ENCODE measurements at places on chromosomes 7 and 10.

DNA sequence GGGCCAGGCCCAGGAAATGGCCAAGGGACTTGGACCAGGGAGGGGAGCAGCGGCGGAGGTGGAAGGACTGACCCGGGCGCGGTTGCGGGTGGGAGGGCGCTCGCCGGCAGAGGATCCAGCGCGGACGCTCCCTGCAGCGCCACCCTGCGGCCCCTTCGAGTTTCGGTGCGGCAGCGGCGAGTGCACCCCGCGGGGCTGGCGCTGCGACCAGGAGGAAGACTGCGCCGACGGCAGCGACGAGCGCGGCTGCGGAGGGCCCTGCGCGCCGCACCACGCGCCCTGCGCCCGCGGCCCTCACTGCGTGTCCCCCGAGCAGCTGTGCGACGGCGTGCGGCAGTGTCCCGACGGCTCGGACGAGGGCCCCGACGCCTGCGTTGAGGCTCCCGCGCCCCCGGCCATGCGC is 16.8 kb upstream of the ZNF467 start:
- peak; percentile 67 for DNase-seq

DNA sequence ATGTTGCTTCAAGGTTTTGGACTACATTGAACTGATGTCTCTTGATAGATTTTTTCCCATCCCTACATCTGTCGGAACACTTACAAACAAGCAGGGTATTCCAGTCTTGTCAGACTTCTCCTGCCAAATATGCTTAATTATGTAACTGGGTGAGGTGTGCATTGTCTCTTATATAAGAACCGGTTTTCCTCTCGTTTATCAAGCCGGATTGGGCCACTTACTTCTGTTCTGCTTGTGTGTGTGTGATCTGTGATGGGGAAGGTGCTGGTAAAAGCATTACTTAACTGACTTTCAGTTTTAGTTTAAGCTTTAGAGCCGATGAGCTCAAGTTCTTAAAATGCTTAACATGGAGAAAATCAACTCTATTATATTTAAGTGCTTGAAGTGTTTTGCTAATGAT is 57.9 kb downstream of the OTUD1 start:
- DNase-seq = no peak

- no peak for DNase-seq
Observed at GRCh38 chr10:75999001-75999400, 567.6 kb downstream of the LRMDA start.

DNA sequence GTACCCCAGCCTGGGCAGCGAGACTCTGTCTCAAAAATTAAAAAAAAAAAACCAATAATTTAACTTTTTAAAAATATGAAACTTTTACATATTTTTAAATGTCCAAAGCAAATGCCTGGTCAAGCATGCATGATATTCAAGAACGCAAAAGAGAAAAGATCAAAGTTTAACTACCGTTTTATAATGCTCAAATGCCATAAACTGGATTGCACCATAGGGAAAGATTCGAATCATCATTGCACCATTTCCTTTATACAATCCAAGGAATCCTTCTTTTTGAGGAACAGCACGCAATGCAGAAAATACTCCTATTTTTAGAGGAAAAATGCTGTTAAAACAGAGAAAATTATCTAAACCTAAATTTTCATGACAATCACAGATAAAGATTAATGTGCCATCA is 20.9 kb downstream of the SLC25A16 start:
- DNase-seq = no peak

GRCh38 chr7:107035446-107035845 is 9.1 kb upstream of the PRKAR2B start:
- no peak for DNase-seq
